H1 (cell line): ENCODE measurements at places on chromosomes 13 and 19. TPM values are rescaled to one million over a fixed set of nuclear protein-coding genes. Genes with fewer than 3 reads are reported as not detected.

APOC1 gene
- total RNA-seq, result 78.2 and 87.8 TPM in 2 replicates

- H3K27me3 ChIP-seq, result no peaks in the 10 kb centered on the region
- H3K36me3 ChIP-seq, result no peaks in the 10 kb centered on the region
- H3K27ac ChIP-seq, result no peak overlapping the region
- no peak overlapping the region for H3K4me3 ChIP-seq
- H3K4me1 ChIP-seq, result no peaks in the 10 kb centered on the region
Measured at GRCh38 chr13:112670864-112671263, 19.0 kb upstream of the ATP11A start.

FGF9 gene
- total RNA-seq, result 0.08 TPM in 1 of 2 replicates, not detected in the other

GRCh38 chr19:4149518-4150288 is 3.7 kb upstream of the CREB3L3 start:
- no peaks in the 10 kb centered on the region; the same call in 1 of the 2 replicates for H3K4me1 ChIP-seq
- no peak overlapping the region for H3K4me3 ChIP-seq
- no peaks in the 10 kb centered on the region for H3K36me3 ChIP-seq
- H3K27me3 ChIP-seq, result no peaks in the 10 kb centered on the region
- DNase-seq, result no peak

DNA sequence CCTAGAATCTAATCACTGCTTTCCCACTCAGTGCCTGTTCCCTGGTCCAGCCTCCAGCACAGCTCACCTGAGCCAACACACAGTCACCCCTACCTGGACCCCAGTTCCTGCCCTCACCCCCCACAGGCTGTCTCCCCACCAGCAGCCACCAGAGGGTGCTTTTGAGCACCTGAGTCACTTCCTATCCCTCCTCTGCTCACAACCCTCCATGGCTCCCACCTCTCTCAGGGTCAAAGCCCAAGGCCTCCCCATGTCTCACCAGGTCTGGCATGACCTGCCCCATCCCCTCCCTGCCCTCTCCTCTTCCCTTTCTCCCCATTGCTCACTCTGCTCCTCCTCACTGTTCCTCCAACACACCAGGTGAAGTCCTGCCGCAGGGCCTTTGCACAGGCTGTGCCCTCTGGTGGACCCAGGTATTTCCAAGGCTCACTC is 7.1 kb upstream of the DPP9 start:
- no peak overlapping the region for H3K4me3 ChIP-seq
- H3K27me3 ChIP-seq, result no peaks in the 10 kb centered on the region
- no peaks in the 10 kb centered on the region for H3K36me3 ChIP-seq
- H3K4me1 ChIP-seq, result no peaks in the 10 kb centered on the region
- no peak for DNase-seq

- peaks cover 8% of the 10 kb centered on the region; the same call in 1 of the 2 replicates for H3K36me3 ChIP-seq
- no peak overlapping the region for H3K4me3 ChIP-seq
- no peak overlapping the region for H3K27ac ChIP-seq
- DNase-seq, result no peak
- H3K27me3 ChIP-seq, result no peaks in the 10 kb centered on the region
- H3K4me1 ChIP-seq, result no peaks in the 10 kb centered on the region
Measured at GRCh38 chr19:7618771-7619510, 10.4 kb downstream of the XAB2 start.

OR10H1 gene
- not detected in 2 replicates for total RNA-seq

DNA sequence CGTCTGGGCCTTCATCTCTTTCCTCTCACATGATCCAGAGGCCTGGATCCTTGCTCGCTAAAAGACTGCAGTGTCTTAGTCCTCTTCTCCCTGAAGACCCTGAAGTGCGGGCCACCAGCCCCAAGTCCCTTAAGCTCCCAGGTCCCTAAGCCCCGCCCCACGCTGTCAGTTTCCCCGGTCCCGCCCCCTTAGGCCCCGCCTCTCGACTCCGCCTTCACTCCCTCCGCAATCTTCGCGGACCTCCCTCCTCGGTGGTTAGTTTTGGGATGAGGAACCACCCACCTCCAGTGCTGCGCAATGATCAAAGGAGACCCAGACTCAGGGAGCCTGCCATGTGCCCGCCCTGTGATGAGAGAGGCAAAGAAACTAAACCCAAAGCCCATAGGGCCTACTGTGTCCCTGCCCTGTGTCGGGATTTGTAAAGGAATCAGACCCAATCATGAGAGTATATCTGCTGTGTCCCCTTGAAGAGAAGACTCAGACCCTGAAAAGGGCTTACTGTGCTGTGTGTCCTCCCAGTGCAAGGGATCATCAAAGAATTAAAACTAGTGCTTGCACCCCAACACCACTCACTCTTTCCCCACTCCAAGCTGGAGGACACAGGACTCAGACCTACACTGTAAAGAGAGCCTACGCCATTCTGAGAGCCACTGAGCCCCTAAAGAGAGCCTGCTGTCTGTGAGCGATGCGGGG is 3.0 kb upstream of the COX6B1 start:
- H3K4me3 ChIP-seq, result peak overlapping the region; percentile 63
- DNase-seq, result peak; percentile 98
- H3K27me3 ChIP-seq, result no peaks in the 10 kb centered on the region; the same call in 1 of the 2 replicates
- H3K36me3 ChIP-seq, result no peaks in the 10 kb centered on the region
- peaks cover 27% of the 10 kb centered on the region for H3K4me1 ChIP-seq
- no peak overlapping the region for H3K27ac ChIP-seq

GRCh38 chr19:16076958-16077611 is 790 bp downstream of the TPM4 start:
- no peak for DNase-seq
- peaks cover 9% of the 10 kb centered on the region; the same call in 1 of the 2 replicates for H3K36me3 ChIP-seq
- H3K27me3 ChIP-seq, result no peaks in the 10 kb centered on the region
- H3K4me3 ChIP-seq, result peak overlapping the region; percentile 99
- peaks cover 8% of the 10 kb centered on the region for H3K4me1 ChIP-seq
- peak overlapping the region; percentile 98 for H3K27ac ChIP-seq

DNA sequence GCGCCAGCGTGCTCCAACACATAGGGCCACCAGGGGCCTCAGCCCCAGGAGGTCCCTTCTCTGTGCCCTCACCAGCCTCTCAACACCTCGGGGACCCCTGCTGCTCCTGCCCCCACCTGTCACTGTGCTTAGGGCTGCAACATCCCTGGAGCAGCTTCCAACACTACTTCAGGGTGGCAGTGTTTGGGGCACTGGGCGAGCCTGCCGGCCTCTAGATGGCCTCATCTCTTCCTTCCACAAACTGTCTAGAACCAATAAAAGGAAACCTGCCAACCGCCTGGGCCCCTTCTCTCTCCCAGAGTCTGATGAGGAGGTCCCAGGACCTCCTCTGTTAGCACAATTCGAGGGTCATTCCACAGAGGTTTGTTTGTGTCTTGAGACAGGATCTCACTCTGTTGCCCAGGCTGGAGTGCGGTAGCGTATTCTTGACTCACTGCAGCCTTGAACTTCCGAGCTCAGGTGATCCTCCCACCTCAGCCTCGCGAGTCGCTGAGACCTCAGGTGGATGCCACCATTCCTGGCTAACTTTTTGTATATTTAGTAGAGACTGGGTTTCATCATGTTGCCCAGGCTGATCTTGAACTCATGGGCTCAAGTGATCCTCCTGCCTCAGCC is 10.1 kb upstream of the SHD start:
- H3K4me3 ChIP-seq, result no peak overlapping the region
- no peak overlapping the region for H3K27ac ChIP-seq

- DNase-seq, result no peak
- no peak overlapping the region for H3K4me3 ChIP-seq
- H3K27ac ChIP-seq, result no peak overlapping the region
- H3K27me3 ChIP-seq, result no peaks in the 10 kb centered on the region
- H3K36me3 ChIP-seq, result no peaks in the 10 kb centered on the region
Measured at GRCh38 chr13:83845106-83845505, 37.2 kb downstream of the SLITRK1 start.

TBC1D4 gene
- 37.5 and 39.0 TPM in 2 replicates for total RNA-seq

CTXN1 gene
- 58.0 and 64.5 TPM in 2 replicates for total RNA-seq

TMEM255B gene
- 2.7 and 4.4 TPM in 2 replicates for total RNA-seq

DNA sequence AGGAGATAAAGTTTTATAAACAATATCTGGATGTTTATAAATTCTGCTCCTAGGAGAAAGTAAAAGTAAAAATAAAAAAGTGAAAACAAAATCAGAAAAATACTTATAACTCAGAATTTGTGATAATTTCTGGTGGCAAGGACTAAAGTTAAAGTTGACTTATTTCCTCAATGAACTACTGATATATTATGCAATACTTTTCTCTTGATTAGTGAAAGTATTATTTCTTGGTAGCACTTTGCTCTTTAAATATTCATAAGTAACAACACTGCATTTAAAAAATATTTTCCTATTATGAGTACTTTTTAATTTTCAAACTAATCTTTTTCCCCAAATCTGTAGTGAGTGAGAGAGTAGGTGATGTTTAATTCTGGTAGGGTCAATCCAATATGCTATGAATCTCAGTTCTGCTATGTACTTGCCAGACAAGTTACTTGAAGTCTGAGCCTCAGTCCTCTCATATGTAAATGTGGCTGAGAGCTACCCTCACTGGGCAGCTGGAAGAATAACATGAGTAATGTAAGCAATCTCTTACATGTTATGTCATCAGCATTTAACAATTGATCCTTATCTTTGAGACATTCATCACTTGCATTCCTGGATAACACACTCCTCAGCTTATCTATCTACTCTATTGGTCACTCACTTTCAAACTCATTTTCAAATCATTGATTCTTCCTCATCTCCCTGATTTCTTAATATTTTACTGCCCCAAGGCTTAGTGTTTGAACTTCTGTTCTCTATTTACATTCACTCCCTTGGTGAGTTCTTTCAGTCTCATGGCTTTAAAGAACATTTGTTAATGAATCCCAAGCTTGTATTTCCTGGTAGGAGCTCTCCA is 239.0 kb downstream of the RGCC start:
- H3K36me3 ChIP-seq, result no peaks in the 10 kb centered on the region
- no peak overlapping the region for H3K27ac ChIP-seq
- H3K27me3 ChIP-seq, result no peaks in the 10 kb centered on the region
- DNase-seq, result no peak

DNA sequence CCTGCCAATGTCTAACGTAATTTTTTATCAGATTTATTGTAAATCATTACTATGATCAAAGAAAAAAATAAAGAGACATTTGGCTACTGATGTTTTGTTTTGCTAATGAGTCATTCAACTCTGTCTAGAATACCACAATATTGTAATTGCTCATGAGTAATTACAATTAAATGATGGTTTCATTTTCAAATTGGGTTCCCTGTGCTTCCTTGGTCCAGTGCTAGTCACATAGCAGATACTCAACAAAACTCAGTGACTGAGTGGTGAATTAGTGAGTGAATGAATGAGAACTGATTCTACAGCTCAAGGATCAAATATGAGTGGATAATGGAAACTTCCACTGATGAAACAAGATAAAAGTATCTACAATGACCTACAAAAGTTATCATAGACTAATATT is 304.7 kb downstream of the POU4F1 start:
- H3K4me1 ChIP-seq, result no peaks in the 10 kb centered on the region
- no peak for DNase-seq
- no peak overlapping the region for H3K27ac ChIP-seq
- H3K36me3 ChIP-seq, result no peaks in the 10 kb centered on the region
- H3K4me3 ChIP-seq, result no peak overlapping the region
